ENCODE measurements at places on chromosomes 6 and 20. TPM values are rescaled to one million over a fixed set of nuclear protein-coding genes. Genes with fewer than 3 reads are reported as not detected.
A peak's percentile ranks its signal among the peaks of the same experiment; 100 is the strongest.

GRCh38 chr6:85747093-85747492 is 104.4 kb upstream of the SYNCRIP start:
- no peak for DNase-seq

DNA sequence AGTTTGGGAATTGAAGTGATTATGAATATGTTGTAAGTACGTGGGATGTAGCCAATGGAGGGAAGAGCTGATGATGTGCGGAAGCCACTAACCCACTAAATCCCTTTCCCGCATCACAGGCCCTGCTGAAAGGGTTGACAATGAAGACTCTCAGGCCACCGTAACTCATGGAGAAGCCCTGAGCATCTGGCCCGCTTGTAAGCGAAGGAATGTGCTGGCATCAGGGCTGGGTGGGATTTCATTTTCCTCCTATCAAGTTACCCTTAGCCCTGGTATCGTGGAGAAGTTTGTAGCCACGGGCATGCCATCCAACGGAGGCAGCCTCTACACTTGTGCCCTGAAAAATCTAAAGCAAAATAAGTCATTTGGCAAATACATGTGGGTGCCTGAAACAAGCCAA is 355.0 kb downstream of the CDH26 start:
- no peak for DNase-seq

DLL1 gene
- 49.0 TPM for total RNA-seq

- peak; percentile 94 for DNase-seq
These were observed 29.3 kb downstream of the NSFL1C start for GRCh38 chr20:1437235-1437904.

- peak; percentile 84 for DNase-seq
These were observed 22.2 kb upstream of the FOXC1 start for GRCh38 chr6:1587546-1587945.

DNA sequence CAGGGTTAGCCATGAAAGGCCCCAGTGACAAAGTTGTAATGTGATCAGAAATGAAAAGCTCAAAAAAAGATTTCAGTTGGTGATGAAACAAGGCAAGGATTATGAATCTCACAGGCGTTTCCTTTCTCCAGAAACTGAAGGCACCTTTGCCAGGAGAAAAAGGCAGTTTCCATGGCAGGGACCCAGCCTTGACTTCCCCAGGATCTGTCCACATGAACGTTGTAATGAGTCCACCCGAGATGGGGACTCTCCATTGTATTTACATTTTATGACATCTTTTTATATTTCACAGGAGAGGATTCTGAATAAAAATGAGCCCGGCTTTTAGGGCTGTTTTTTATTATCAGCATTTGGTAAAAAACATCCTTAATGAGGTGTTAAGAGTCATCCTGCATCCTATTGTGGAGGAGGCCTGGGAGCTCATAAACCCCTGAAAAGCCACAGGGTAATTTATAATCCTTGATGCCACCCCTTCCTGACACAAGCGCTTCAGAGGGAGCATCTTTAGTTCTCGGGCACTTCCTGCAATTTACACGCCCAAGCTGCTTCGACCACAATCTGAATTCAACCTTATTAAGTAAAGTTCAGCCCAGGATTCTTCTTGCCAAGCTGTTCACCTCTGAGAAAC is 74.1 kb upstream of the SALL4 start:
- DNase-seq = no peak

GRCh38 chr6:34370361-34370760 is 22.1 kb downstream of the NUDT3 start:
- peak; percentile 22 for DNase-seq

DNA sequence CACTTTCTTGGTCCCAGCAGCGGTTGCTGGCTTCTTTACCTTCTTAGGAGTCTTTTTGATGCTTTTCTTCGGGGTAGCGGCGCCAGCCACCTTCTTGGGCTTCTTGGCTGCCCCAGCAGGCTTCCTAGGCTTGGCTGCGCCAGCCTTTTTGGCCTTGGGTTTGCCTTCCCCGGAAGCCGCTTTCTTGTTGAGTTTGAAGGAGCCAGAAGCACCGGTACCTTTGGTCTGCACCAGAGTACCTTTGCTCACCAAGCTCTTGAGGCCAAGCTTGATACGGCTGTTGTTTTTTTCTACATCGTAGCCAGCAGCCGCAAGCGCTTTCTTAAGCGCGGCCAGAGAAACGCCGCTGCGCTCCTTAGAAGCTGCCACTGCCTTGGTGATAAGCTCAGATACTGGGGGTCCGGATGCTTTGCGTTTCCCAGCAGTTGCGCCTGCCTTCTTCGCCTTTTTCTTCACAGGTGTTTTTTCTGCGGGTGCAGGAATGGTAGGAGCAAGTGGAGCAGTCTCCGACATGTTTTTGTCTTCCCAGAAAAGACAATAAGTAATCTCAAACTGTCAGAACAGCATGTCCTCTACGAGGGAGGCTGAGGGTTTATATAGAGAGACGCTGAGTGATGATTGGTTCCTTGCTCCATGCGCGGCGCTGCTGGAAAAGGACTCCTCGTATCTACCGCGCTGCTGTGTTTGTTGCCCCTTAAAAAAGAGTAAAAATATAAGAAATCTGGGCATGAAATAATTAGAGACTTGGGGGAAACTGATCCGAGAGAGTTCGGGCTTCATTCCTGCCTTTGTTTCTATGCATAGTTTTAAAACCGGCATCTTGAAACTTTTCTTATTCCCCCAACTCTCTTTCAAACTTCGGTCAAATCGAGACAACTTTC is 130.3 kb upstream of the BTN3A2 start:
- DNase-seq = no peak

DNA sequence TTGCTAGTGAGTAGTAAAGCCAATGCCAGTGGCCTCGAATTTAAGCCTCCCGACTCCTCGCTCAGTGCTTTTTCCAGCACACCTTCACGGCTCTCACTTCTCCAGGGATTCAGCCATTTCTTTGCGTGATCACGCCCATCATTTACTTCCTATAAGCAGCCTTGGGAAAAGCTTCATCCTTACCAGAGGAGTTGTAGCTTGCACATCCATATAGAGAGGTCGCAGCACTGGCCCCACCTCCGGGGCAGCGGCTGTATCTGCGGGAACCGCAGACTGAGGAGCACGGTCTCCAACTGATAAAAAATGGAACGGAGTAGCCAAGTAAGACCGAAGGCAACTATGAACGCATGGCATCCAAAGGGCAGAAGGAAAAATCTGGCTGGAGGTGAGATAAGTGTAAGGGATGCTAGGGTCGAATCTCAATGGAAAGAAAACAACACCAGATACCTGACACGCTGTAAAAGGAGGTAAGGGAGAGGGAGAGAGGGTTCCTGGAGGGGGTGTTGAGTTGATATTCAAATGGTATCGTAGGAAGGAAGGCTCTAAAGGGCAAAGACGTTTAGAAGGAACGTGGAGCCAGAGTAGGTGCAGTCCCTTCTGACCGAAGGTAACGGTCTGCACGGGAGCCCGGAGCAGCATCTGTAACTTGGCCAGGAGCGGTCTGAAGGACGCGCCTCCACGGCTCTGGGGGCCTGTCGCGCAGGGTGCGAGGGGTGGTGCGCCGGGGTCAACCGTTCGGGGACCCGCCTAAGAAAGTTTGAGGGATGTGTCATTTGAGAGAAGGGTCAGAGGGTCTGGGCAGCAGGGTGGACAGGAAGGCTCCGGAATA is 640 bp downstream of the NFS1 start:
- DNase-seq = peak; percentile 70

MYT1 gene
- total RNA-seq = not detected

DNA sequence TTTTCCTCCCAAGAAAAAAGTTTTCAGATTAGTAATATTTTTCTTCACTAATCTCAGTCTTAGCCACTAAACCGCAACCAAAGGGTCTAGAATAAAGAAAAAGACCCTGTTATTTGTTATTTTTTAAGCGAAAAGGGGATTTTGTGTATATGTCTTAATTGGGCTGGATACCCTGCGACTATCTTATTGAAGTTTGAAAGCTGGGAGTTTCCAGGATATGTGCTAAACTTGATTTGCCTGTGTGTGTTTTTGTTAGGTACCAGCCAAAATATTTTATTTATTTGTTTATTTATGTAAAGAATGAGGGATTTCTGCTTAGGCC is 52.4 kb downstream of the TNFAIP3 start:
- DNase-seq = no peak

DNA sequence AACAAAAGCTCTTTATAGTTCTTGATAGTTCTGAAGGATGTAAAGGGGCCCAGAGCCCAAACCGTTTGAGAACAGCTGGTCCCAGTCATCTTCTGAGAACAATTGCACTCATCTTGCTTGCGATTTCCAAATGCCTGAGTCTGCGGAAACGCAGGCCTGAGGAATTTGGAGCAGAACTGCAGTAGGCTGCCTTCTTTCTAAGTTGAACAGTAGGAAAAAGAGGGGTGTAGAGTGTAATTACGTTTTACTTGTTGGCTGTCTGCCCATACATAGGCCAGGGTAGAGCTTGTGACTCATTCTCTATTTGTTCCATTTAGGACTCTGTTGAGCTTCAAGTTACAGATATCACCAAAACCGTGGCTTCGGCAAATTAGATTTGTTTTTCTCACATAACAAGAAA is 42.0 kb upstream of the KIF16B start:
- DNase-seq = no peak

DNA sequence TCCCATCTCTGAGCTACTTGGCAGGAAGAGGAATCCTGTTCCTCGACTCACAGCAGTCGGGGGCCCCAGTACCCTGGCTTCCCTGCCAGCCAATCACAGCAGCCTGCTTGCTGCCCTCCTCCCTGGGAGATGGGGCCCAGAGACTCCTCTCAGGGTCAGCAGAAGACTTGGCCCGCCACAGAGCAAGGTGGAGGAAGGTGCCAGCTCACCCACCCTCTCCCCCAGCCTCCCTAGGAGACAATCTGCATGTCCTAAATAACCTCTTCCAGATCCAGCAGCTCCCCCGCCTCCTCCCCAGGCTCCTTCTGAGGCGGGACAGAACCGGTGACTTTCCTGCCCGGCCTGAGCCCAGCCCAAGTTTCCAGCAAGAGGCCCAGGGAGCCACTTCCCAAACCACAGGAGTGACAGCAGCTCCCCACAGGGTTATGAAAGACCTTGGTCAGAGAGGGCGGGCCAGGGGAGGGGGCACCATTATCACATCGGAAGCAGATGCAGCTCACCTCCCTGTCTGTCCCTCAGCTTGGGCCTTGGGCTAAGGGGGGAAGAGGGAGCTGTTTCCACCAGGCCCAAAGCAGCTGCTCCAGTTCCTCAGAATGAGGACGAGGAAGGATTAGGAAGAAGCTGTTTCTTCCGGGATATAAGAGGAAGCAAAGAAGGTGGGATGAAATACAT is 2.3 kb downstream of the CCND3 start:
- no peak for DNase-seq

SUPT3H gene
- total RNA-seq = 1.6 TPM

SLC17A2 gene
- total RNA-seq = not detected

DNA sequence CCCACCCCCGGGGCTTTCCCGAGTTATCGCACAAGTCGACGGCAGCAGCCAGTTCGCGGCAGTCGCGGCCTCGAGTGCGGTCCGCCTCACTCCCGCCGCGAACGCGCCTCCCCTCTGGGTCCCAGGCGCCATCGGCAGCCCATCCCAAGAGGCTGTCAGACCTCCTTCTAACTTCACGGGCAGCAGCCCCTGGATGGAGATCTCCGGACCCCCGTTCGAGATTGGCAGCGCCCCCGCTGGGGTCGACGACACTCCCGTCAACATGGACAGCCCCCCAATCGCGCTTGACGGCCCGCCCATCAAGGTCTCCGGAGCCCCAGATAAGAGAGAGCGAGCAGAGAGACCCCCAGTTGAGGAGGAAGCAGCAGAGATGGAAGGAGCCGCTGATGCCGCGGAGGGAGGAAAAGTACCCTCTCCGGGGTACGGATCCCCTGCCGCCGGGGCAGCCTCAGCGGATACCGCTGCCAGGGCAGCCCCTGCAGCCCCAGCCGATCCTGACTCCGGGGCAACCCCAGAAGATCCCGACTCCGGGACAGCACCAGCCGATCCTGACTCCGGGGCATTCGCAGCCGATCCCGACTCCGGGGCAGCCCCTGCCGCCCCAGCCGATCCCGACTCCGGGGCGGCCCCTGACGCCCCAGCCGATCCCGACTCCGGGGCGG is 1.6 kb downstream of the GNAS start:
- no peak for DNase-seq

FAXC gene
- 3.6 TPM for total RNA-seq

DNA sequence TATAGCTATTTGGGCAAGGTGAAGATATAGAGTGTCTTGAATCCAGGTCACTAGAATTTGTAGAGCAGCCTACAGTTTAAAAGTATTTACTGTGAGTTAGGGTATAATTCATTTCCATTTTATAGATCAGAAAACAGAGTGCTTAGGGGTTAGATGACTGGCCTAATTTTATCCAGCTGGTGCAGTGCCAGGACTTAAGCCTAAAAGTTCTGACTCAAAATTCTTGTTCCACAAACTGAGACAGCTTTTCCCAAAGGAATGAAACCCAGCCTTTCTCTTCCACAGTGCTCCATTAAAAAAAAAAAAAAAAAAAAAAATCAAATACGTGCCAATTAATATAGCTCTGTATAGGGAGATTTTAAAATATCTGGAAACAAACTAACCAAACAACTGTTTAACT is 441.0 kb upstream of the MARCKS start:
- DNase-seq = no peak

EYA2 gene
- total RNA-seq = 2.4 TPM

PSORS1C1 gene
- 5.5 TPM for total RNA-seq

DNA sequence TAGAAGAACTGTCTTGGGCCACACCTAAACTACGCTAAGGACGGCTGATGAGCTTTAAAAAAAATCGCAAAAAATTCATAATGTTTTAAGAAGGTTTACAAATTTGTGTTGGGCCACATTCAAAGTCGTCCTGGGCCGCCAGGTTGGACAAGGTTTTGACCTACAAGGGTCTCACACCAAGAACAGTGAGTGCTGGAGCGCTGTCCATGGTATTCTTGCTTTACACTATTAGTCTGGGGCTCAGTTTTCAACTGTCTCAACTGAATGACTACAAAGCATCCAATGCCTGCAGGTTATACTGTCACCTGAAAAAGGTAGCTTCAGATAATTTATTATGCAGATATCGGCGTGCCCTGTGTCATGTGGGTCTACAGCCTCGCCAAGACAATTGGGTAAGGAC is 3.7 kb upstream of the FAXC start:
- DNase-seq = no peak

DNA sequence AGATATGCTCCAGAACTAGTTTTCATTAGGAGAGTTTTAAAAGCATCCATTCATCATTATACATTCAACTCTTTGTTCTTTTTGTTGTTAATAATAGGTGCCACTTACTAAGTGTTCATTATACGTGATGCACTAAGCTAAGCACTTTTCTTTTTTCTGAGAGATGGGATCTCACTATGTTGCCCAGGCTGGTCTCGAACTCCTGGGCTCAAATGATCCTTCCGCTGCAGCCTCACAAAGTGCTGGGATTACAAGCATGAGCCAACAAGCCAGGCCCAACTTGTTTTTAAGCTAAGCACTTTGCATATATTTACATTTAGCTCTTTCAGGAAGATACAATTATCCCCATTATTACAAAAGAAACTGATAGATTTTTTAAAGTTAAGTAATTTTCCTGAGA is 5.7 kb upstream of the GFOD1 start:
- no peak for DNase-seq

All from lower leg skin (tissue), 4 donors.